Stimulated activated CD4-positive, alpha-beta T cell treated with anti-CD3 and anti-CD28 coated beads, Interleukin-15, amount 100 ng/mL, for 24 hours (primary cell): ENCODE measurements at places on chromosomes 5 and 9.

DNA sequence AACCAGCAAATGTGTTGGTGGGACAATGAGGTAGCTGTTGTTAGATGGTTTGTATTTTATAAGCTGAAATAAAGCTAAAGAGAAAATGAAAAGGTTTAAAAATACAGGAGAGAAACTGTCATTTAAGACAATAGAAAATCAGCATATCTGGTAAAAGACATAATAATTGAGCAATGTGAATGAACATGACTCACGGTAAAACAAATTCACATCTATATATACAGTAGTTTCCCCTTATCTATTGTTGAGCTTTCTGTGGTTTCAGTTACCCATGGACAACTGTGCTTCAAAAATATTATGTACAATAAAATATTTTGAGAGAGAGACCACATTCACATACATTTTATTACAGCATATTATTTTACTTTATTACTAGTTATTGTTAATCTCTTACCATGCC is 1649.8 kb downstream of the EFNA5 start:
- no peak for DNase-seq

DNA sequence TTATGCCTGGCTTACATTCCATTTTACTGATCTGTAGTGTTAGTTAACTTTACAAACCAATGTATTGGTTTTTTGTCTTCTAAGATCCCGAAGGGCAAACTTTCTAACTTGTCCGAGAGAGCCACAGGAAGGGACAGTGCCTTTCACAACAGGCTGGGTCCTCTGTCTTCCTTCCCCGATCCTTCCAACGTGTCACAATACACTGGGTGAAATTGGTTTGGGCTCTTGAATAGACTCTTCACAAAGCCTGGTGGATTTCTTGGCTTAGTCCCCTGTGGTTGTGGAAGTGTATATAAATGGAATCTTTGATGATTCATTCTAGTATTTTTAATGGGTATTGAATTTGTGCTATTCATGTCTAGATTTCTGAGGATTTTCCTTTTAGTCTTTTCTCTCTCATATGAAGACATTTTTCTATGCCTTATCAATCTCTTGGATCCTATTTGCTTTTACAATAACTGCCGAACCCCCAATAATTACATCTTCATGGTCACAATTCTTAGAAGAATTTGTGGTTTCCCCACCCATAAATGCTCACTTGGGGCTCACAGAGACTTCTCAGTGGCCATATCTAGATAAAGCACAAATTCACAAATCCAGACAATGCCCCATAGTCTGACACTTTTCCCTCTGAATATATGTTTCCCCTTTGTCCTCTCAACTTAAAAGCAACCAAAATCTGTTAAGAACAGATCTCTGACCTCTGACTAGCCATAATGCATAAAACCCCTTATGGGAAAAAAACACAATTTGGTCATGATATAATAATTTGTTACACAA is 107.7 kb downstream of the MTRR start:
- DNase-seq: no peak

GRCh38 chr5:135831851-135832555 is 2.5 kb upstream of the SLC25A48 start:
- DNase-seq: no peak

DNA sequence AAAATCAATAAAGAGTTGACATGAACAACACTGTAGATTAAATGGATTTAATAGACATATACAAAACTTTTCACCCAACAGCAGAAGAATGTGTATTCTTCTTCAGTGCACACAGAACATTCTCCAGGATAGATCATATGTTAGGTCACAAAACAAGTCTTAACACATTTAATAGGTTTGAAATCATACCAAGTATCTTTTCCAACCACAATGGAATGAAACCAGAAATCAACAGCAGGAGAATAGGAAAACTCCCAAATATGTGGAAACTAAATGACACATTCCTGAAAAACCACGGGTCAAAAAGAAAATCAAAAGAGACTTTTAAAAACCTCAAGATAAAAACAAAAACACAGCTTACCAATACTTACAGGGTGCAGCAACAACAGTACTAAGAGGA is 790.1 kb upstream of the ZNF608 start:
- no peak for DNase-seq

GRCh38 chr9:23073136-23073535 is 626.5 kb downstream of the DMRTA1 start:
- DNase-seq: no peak

- no peak for DNase-seq
These were observed 99.8 kb downstream of the VAV2 start for GRCh38 chr9:133892193-133892920.

DNA sequence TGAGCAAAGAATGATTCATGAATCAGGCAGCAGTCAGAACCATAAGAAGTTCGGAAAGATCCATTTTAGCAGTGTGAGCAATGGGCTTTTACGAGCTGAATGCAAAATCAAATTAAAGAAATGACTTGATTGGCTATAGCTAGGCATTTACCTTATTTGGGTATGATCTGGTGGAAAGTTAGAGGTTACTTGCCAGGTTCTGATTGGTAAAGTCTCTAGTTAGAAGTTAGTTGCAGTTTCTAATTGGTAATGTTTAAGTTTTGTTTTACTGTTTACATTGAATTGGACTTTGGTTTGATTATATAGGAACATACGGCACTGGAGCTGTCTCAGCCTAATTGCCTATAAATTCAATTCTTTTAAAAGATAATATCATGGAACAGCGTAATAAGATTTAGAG is 97.9 kb downstream of the ITGA1 start:
- no peak for DNase-seq

GRCh38 chr9:100600521-100601079 is 22.7 kb downstream of the CAVIN4 start:
- DNase-seq: no peak

GRCh38 chr9:91777292-91777830 is 172.7 kb downstream of the ROR2 start:
- DNase-seq: no peak

GRCh38 chr9:84953797-84954705 is 284.5 kb downstream of the NTRK2 start:
- DNase-seq: peak; percentile 62

- DNase-seq: no peak
These were observed 108.7 kb downstream of the HSD17B3 start for GRCh38 chr9:96193236-96193755.

DNA sequence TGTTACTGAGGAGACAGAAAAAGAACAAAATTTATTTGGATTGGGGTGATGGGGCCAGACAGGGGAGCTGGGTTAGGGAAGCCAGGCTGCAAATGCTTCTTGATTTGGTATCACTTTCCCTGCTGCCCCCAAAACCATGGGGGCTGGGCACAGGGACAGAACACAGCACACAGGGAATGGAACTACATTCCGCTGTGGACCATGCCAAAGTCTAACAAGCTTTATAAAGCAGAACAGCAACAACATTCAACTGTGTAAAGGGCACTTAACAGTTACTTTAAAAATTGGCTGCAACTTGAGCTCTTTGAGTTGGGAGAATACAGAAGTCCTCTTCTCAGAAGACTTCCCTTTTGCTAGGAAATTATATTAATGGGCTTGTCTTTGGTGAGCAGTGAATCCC is 23.8 kb downstream of the C5orf58 start:
- DNase-seq: no peak

DNA sequence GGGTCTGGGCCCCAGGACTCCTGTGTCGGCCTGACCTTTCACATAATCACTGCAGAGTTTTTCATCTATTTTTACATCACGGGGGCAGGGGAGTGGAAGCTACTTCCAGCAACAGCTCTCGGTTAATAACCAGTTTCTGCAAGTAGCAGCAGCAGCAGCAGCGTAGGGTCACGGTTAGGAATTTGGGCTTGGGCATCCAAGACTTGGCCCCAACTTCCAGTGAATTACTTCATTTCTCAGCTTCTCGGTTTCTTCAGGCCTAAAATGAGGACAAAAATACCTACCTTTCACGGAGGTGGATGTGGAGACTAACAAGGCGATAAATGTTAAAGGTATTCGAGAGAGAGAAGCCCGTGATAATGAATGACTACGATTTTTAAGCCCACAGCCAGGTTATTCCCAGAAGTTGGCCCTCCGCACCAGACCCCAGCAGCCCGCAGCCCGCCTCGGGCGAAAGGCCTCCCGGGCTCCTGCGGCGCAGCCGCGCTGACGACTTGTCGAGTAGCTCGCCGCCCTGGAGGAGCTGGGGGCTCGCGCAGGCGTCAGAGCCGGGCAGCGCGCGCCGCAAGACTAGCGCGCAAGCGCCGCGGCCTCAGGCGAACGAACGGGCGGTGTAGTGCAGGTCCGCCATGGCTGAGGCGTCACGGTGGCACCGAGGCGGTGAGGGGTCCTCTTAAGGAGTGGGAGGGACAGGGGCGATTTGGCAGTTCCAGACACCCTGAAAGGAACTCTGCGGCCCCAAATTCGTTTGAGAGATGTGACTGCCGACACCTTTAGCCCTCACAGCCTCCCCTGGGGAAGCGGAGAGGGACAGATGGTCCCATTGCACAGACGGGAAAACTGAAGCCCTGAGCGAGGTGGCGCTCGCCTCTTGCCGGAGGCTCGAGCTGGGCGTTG is at the start of gene PKD2L2:
TSS of gene PKD2L2 (plus strand) at position 595 of the 897 bp plus-strand sequence. CDS start at position 630, 35 bp downstream.
- peak; percentile 90 for DNase-seq

DNA sequence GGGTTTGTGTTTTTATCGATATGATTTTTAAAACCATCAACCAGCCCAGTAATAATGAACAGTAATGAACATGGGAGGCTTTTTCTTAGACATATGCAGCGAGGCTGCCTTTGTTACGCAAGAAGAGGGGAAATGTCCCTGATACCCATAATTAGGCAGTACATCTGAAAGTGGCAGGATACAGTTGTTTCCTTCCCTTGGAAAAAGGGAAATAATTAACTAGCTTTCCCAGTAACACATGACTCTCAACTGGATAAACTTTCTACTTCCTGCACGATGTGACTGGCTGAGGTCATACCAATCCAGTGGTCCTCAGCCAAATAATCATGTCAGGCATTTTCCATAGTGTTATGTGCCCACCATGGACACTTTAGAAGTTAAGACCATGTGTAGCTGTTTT is 431.6 kb upstream of the C9orf72 start:
- DNase-seq: no peak

- no peak for DNase-seq
These were observed 11.3 kb downstream of the STOM start for GRCh38 chr9:121358751-121359150.

DNA sequence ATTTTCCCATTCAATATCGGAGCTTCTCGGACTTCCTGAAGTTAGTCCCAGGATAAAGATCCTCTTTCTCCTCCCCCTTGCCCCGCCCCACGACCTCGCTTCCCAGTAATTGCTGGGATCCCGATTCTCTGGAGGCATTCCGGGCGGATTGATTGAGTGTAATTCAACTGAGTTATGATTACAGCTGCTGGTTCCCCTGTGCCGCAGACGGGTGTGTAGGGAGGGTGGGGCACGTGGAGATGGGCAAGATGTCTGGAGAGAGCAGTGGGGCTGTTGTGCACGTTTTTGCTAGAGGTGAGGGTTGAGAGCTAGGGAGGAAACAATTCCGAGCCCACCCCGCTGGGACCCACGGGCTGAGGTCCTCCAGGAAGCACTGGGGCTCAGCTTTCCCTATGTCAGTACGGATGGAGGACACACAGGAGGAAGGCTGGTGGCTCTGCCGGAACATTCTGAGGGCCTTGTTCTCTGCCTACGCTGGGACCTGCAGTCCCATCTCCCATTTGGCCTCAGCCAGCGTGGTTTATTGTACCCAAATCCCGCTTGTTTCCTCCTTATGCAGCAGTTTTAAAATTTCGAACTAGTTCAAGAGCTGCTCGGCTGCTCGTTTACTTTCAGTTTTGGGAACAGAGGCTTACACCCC is 2.4 kb upstream of the DMRT2 start:
- DNase-seq: no peak

- peak; percentile 17 for DNase-seq
These were observed 39.9 kb upstream of the CTSL start for GRCh38 chr9:87685871-87686519.

DNA sequence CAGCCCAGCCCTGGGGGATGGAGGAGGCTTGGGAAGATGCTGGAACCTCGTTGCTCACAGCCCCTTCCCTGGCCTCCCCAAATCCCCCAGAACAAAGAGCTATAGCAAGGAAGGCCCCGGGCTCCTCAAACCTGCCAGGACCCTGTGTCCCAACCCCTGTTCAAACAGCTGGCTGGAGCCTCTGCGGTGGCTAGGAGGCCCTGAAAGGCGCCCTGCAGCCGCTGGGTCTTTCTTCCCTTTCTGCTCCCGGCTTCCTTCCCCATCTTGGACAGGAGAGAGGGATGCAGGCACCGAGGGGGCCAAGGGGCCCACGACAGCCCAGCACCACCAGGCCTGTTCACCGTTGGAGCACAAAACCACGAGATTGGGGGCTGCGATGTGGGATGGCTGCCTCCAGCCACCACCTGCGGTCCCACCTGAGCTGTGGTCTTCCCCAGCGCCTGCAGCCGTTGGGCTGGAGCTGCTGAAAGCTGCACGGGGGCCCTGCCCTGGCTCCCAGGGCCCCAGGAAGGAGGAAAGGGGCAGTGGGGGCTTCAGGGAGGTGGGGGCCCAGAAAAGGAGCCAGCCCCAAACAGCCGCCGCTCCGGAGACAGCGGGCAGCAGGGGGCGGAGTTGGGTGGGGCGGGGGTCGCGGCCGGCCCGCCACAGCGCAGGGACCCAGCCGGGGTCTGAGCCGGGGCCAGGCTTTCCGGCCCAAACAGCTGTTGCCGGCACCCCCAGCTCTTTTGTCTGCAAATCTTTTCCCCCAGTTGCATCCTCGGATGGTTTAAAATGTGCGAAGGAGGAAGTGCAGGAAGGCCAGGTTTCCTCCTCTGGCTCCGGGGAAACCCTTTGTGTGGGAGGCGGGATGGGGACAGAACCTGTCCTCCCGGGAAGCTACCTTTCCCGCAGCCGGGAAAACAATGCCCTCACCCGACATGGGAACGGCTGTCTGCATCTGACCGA is 16.1 kb downstream of the NOTCH1 start:
- no peak for DNase-seq

GRCh38 chr5:169507051-169507450 is 76.5 kb upstream of the SPDL1 start:
- DNase-seq: no peak

GRCh38 chr9:458590-458989 is 243.9 kb downstream of the DOCK8 start:
- DNase-seq: no peak

- no peak for DNase-seq
These were observed 22.6 kb downstream of the SEMA5A start for GRCh38 chr5:9523090-9523823.

DNA sequence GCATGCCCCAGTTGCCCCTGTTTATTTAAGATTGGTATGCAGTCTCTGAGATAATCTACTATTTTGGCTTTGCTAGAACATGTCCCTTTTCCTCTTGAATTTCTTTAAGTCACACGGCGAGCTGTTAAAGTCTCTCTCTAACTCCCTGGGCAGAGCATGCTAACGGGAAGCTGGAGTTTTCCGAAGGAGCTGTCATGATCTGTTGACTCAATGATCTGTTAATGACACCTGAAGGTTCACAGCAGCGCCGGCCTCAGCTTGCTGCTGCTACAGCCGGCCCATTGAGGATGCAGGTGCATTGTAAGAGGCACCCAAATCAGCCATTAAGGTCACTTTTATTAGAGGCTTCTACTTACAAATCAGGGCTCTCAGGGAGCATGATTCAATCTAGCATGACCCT is 1203.4 kb downstream of the MAT2B start:
- no peak for DNase-seq

DNA sequence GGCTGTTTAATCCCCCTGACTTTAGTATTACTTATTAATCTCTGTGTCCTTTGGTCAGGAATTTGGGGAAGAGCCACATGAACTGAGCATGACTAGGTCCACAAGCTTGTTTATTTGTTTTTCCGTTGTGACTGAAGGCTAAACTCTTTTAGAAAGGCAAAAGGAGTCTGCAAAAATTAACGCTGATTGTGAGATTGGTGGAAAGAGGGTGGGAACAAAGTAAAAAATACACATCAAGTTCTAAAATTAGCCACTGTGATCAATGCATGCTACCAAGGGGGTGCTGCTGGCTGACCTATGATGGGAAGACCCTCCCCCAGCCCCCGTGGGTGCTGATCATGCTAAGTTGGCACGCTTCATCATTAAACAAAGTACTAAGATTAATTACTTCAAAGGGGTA is 356.8 kb downstream of the ADGRV1 start:
- no peak for DNase-seq
